ENCODE measurements at places on chromosomes 3 and 15. TPM values are rescaled to one million over a fixed set of nuclear protein-coding genes. Genes with fewer than 3 reads are reported as not detected.

The ZNF660 gene
- total RNA-seq, result 0.95 TPM

- DNase-seq, result no peak
Observed at GRCh38 chr3:31829010-31829409, 152.1 kb downstream of the OSBPL10 start.

DNA sequence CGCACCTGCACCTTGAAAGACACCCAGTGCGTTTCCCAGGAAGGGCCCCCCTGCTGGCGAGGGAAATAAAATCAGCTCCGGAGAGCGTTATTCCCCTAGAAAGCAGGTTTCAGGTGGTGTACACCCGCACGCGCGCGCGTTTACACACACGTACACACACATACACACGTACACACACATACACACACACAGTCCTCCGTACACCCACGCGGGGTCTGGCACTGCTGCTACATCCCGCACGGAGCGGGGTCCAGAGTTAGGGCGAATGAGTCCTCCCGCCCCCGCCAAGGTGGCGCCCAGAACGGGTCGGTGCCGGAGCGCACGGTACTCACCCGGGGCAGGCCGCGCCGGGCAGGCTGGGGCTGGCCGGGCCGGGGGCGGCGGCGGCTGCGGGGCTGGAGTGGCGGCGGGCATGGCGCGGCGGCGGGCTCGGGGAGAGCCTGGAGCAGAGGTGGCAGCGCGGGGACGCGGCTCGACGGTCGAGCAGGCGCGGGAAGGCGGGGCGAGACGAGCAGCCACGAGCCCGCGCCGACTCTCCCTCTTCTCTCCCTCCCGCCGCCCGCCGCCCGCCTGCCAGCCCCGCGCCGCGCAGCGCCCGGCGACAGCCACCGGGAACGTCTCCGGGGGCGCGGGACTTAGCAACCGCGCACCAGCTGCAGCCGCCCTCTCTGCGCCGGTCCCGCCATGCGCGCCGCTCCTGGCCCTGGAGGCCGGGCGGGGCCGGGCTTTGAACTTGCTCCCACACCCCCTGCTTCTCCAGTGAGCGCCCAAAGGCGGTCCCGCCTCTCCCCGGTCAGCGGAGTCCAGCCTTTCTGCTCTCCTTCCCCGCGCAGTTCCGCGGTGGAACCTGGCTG is at the start of gene DCLK3:
TSS of gene DCLK3 (minus strand) at position 704 of the 854 bp plus-strand sequence. CDS start at position 414, 290 bp downstream.
- DNase-seq, result no peak

- DNase-seq, result no peak
Observed at GRCh38 chr15:26662283-26662682, 110.6 kb downstream of the GABRB3 start.

- DNase-seq, result no peak
Observed at GRCh38 chr3:146818301-146818700, 213.2 kb upstream of the PLSCR5 start.

DNA sequence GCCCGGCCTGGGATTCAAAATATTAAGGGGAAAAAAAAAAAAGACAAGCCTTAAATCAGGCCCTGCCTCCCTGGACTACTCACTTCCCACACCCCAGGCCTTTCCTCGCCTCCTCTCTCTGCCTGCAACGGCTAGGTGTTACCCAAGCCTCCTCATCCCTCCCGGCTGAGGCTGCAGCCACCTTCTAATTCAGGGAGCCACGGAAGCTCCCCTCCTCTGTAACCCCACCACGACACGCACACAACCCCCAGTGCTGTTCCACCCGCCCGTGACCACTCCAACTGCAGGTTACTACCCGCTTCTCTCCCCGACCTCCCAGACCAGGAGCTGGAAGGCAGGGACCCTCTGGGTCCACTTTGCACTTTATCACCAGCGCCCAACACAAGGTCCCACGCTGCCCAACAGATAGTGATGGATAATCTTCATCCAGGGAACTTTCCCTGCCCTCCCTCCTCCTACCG is 936 bp downstream of the KIF7 start:
- DNase-seq, result no peak

GRCh38 chr3:126490619-126491018 is 14.9 kb upstream of the ZXDC start:
- DNase-seq, result no peak

Data from Calu3 (cell line).